Brain pericyte (primary cell): ENCODE measurements at places on chromosomes 3 and 15.
A peak's percentile ranks its signal among the peaks of the same experiment; 100 is the strongest.

DNA sequence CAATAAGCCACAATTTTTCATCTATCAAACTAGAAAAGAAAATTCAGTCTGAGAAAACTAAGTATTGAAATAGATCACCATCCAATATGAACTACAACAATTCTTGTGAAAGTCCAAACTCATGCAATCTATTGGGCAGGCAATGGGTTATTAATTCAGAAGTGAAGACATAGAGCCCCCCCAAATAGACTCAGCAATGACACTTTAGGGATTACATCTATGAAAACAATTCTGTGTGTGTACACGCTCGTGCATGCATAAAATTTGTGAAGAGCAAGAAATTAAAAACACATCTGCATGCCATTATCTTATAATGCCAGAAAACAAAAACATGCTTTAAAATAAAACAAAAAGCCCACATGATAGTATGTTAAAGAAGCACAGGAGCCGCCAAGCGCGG is 151.3 kb downstream of the NR1I2 start:
- no peak for DNase-seq

GRCh38 chr3:186746008-186746407 is 28.8 kb downstream of the KNG1 start:
- DNase-seq, result no peak

DNA sequence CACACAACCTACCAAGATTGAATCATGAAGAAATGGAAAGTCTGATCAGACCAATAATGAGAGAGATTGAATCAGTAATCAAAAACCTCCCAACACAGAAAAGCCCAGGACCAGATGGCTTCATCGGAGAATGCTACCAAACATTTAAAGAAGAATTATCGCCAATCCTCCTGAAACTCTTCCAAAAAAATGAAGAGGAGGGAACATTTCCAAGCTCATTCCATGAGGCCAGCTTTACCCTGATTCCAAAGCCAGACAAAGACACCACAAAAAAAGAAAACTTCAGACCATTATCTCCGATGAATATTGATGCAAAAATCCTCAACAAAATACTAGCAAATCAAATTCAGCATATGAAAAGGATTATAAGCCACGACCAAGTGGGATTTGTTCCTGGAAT is 94.1 kb downstream of the SENP2 start:
- no peak for DNase-seq

GRCh38 chr15:74265046-74265639 is 29.0 kb downstream of the CCDC33 start:
- DNase-seq, result no peak

- DNase-seq, result no peak
Observed at GRCh38 chr3:39254806-39255449, 24.9 kb downstream of the CX3CR1 start.

GRCh38 chr3:122031123-122031468 is 9.0 kb upstream of the ILDR1 start:
- DNase-seq, result no peak

DNA sequence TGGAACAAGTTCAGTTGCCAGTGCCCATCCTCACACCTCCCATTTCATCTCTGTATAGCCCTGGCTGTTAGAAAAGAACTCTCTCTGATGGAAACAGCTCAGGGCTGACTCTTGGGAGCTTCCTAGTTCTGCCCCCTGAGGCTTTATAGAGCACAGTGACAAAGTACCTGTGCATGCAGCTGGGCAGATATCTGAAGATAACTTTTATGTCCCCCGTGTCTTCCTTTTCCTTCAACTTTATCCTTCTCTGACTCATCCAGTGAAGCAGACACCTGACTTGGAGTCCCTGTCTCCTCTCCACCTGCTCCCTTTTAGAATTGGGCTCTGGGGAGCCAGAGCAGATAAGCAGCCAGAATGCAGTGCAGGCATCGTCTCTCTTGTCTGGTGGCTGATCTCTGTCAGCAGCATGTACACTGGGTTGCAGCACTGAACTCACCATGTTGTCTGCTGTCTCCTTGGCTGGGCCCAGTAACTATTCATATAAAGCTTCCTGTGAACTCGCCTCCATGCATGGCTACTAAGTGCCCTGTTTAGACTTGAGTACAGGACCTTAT is 53.9 kb upstream of the PLXNA1 start:
- DNase-seq, result no peak

GRCh38 chr3:14536055-14536815 is 3.9 kb downstream of the GRIP2 start:
- DNase-seq, result no peak

- no peak for DNase-seq
Observed at GRCh38 chr15:64842986-64843561, 1.4 kb downstream of the PLEKHO2 start.

- DNase-seq, result no peak
Observed at GRCh38 chr3:171741377-171741776, 68.9 kb downstream of the PLD1 start.

- no peak for DNase-seq
Observed at GRCh38 chr15:34993877-34994276, 5.8 kb upstream of the ZNF770 start.

DNA sequence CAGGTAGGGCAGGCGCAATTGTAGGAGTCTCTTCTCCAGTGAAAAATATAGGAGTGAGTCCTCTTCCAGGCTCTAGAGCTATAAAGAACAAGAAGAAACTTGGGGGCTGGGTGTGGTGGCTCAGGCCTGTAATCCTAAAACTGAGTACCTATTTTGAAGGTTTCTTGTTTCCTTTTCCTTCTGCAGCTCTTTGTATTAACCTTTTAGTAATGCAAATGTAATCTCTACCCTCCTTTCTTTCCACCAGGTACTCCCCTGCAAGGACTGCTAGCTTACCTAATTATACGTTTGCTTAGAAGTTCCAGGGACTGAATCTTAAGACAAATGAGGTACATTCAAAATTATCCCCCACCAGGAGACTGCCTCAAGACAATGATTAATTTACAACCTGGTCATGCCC is 75.9 kb downstream of the CD47 start:
- DNase-seq, result no peak

- no peak for DNase-seq
Observed at GRCh38 chr3:48400824-48401433, 28.9 kb downstream of the FBXW12 start.

GRCh38 chr3:165830746-165831145 is 6.5 kb downstream of the BCHE start:
- DNase-seq, result no peak

- DNase-seq, result no peak
Observed at GRCh38 chr15:74193299-74193718, 9.3 kb downstream of the STRA6 start.

GRCh38 chr3:125374501-125374995 is 577 bp downstream of the ZNF148 start:
- DNase-seq, result peak; percentile 7

GRCh38 chr15:71588746-71589145 is 221.6 kb upstream of the NR2E3 start:
- DNase-seq, result peak; percentile 30

- DNase-seq, result no peak
Observed at GRCh38 chr3:155308831-155309230, 15.3 kb upstream of the STRIT1 start.

GRCh38 chr3:71104556-71104955 is 479.0 kb downstream of the FOXP1 start:
- no peak for DNase-seq

DNA sequence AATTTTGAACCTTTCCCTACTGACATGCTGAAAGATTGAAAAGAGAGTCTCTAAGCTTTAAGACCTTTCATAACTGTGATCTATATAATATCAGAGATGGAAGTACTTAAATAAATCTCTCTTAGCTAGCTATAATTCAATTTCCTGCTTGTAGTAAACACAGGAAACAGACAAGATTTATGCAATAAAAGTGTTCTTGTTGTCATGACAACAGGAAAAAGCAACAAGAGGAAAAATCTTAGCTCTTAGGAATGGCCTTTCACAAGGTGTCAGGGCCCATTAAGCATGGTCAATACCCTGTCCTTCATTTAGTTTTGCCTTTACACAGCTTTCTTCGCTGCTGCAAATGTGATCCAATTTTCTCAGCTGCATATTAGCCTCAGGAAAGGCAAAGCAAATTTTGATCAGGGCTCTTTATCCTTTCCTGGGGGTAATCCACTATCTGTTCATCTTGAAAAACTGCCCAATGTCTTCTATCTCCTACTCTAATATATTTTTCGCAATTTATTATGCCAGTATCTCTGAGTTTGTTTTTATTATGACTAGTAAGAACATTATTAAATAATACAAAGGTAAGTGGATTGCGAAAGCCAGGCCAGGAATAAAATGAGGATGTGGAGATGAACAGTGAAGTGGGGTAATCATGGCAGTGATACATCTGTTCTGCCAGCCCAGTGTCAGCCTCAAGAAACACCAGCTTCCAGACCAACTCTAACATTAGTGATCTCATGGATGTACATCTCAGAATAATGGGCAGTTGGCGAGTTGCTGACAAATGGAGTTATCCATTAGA is 28.7 kb downstream of the SIDT1 start:
- no peak for DNase-seq

- DNase-seq, result no peak
Observed at GRCh38 chr3:47245271-47245670, 37.3 kb downstream of the KIF9 start.

DNA sequence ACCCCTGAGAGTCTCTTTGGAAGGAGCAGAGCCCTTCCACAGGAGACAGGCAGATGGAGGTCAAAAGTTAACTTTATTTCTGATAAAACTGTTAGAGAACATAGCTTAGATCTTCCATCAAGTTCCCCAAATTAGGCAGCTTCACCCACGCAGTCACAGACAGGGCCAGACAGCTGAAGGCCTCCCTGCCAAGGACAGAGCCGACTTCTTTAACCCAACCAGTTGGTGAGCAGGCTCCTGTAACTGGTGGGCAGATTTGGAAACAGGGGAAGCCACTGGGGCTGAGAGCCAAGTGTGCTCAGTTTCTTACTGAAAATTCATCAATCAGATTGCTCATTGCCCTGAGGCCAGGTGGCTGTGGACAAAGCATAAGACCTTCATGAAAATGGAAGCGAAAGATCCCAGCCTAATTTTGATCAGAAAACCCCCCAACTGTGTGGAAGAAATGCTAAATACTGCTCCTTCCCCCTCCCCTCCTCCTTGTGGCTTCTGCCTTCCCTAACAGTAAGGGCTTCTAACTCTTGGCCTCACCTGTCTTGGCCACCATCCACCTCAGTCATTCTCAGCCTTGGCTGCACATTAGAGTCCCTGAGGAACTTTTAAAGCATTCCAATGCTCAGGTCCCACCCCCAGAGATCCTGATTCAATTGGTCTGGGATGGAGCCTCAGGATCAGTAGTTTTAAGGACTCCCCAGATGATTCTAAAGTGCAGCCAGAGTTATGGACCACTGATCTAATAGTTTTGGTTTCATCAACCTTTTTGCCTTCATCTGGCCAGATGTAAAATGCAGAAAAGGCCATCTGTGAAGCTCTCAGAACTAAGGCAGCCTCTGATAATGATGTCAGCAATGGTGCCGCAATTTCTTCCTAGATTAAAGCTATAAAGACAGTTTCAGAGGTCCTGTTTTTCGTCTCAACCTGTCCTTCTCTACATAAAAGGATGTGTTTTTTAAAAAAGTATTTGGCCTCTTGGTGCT is 11.5 kb downstream of the CLRN1 start:
- no peak for DNase-seq

DNA sequence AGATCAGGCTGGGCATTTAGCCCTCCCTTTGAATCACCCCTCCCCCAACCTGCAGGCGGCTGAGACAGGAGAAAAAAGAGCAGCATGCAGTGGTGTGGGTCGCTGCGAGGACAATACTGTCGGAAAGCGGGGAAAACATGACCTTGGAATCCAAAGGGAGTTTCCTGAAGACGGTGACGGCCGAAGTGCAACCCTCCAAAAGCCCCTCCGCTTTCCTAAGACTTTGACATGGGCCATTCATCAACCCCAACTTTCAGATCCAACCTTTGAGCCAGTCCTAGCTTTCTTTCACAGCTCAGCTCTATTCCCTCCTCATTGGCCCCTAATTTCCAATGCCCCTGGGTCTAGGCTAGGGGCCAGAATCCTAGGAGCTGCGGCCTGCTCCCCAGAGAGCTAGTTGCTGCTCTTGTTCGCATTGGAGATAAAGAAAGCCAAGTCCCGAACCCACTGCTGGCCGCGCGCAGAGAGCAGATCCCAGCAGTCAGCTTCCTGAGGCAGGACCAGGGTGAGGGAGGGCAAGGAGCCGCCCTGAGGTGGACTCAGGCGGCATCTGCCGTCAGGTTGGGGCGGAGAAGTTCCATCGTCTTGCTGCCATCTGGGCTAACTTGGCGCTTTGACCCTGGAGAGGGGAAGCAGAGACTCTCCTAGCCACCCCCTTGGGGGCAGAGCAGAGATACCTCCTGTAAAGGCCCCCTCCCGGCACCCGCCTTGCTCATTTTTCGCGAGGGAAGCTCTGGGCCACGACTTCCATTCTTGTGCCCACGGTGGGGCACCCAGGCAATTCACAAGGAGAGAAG is 914 bp downstream of the ZIC4 start:
- no peak for DNase-seq

DNA sequence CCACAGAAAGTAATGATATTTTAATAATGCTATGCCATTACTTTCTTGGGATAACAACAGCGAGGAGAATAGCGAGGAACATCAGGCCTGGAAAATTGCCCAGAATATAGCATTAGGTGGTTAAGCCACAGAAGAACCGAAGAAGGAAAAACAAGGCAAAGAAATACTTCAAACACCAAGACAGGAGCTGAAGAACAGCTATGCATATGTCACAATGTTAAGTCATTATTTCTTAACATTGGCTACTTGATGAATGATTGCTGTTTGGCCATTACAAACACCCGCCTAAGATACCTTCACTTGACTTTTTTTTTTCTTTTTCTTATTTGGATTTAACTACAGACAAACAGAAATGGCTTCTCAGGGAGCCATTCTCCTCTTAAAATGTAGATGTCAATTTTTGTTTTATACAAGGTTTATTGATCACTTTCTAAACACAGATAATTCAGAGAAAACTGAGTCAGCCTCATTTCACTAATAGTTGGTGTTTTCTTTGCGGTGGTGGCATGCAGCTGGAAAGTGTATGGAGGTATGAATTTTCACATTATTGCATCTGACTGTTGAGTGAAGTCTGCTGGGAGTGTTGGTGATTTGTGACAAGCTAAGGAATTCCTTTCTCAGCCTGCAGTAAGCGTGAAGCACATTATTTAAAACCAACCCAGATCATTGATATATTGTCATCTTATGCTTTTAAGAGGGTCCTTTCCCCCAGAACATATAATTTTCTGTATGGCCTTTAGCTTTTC is 705.7 kb upstream of the NR2F2 start:
- DNase-seq, result no peak

GRCh38 chr3:72938471-72939265 is 50.8 kb downstream of the GXYLT2 start:
- peak; percentile 32 for DNase-seq
